ENCODE measurements at places on chromosomes 5 and 9.

- no peak for DNase-seq
These were observed 43.0 kb upstream of the DPYSL3 start for GRCh38 chr5:147552897-147553296.

DNA sequence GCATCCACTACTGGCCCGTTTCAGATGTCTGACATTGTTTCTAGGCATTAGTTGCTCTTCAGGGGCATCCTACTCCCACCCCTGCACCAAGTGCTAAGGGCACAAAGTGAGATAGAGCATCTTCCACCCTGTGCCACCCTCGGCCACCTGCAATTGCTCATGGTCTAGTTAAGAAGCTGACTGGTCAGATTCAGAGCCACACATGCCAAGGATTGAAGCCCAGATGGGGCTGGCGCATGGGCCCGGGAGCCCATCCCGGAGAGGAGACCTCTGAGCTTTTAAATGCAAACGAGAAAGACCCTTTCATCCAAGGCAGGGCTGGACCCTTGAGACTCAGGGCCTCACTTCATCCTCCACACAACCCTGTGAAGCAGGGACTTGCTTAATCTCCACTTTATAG, 28.5 kb downstream of the HRH2 start:
- DNase-seq = no peak

DNA sequence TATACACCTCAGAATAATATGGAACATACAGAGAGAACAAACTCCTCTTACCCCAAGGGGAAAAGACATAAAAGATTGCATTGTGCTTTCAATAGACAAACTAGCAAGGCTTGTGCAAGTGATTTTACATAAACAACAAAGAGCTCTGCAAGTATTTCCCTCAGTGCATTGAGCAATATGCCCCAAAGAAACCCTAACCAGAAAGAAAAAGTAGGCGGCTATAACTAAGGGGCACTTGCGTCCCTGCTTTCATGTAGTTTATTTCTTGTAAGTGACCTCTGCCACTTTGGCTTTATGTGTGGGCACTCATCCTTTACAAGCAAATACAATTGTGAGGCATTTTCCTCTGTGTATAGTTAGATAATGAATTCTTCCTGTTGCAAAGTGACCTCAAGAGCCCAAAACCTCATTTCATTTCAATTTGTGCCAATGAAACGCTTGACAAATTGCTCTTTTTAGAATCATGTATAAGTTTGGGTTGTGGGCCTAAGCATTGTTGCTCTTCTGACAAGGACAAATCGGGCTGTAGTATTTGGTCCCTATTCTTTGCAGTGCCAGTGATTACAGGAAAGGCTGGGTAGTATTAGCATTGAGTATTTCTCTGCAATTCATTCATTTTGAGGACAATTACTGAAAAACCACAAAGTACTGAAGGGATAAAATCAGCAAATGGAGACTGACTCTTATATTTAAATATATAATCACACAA, 282.2 kb downstream of the DTWD2 start:
- no peak for DNase-seq

GRCh38 chr9:124766815-124767554, 4.1 kb downstream of the NR6A1 start:
- DNase-seq = no peak

- no peak for DNase-seq
These were observed 149.3 kb downstream of the GNAQ start for GRCh38 chr9:77882294-77882693.

- DNase-seq = no peak
These were observed 2.8 kb upstream of the CMYA5 start for GRCh38 chr5:79686799-79687198.

- no peak for DNase-seq
These were observed 1751.3 kb upstream of the WWC1 start for GRCh38 chr5:166540156-166540555.

Measured in activated naive CD8-positive, alpha-beta T cell treated with anti-CD3 and anti-CD28 coated beads, Interleukin-2, amount 50 U/mL, for 16 hours (primary cell).